Stimulated activated naive B cell treated with anti-CD40 and anti-IgM and Interleukin-4, amounts not matched to agents 10 μg/mL and 1 μg/mL and 100 μg/mL, for 72 hours (primary cell): ENCODE measurements at places on chromosomes 3 and 15.

DNA sequence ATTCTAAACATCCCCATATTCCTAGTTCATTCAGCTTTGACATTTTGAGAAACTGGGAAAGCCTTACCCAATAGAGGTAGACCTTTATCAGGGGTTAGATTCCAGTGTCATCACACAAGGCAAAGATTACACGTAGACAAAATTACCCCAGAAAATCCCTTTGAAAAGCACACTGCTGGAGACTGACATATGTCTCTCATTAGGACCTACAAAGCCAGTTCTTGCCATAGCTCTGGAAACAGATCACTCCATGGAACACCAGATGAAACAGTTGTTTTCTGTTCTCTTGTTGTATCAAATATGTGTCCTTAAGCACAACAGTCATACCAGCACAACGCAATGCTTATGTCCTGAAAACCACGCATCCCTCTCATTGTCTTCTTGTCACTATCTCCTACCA is 44.7 kb downstream of the RARB start:
- no peak for DNase-seq

DNA sequence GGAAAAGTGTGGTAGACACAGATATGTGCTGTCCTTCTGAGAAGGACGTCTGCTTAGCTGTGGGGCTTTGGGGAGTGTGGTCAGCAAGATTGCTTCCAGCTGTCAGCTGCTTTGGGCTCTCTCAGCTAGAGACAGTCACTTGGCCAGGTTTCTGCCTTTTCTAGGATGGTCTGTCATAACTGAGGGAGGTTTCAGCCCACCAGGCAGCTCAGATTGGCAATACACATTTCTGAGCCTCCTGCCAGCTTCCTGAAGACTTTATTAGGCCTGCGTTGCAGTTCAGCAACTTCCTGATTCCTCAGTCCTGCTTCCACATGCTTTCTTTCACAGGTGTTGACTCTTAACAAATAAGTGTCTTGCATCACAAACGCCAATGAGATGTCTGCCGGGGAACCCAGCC is 286.5 kb downstream of the SQOR start:
- no peak for DNase-seq

GRCh38 chr3:186487819-186488218 is 56.4 kb downstream of the CRYGS start:
- DNase-seq = no peak

DNA sequence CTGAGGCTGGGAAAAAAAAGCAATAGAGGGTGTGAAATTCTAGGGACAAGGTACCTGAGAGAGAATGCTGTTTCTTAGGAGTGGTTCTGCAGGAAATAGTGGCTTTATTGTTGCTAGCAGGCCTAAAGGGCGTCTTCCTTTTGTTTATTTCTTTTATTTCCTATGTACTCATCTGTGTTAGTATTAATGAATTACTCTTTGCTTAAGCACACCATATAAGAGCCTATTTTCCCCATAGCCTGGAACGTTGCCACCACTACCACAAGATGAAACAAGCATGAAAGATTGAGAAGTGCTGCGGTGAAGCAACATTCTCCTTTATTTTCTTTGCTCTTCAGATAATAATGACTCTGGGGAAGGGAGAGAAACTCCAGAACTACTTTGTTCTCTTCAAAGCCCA is 21.3 kb upstream of the GOLIM4 start:
- no peak for DNase-seq

GRCh38 chr3:20573175-20573574 is 387.2 kb upstream of the SGO1 start:
- no peak for DNase-seq

- DNase-seq = no peak
Observed at GRCh38 chr15:38605744-38606143, 41.1 kb upstream of the RASGRP1 start.
